ENCODE measurements at places on chromosomes 1 and 21.

GRCh38 chr1:117067533-117068370 lies 7.6 kb downstream of the TTF2 start:
- peak; percentile 29 for DNase-seq

GRCh38 chr21:30126576-30126975 lies 40.0 kb downstream of the CLDN17 start:
- peak; percentile 91 for DNase-seq

DNA sequence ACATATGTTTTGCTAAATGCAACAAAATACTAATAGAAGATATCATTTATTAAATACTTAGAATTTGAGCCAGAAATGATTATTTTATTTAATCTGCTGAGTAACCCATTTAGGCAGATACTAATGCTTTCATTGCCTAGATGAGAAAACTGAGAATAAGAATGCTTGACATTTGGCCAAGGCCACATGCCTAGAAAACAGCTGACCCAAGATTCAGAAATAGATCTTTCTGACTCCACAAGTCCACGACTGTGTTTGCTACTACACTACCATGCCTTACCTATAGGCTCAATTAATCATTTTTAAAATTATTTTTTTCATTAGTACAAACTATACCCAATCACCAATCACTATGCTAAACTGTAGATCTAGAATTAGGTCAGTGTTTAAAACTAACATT lies 129.7 kb downstream of the ATP1B1 start:
- no peak for DNase-seq

DNA sequence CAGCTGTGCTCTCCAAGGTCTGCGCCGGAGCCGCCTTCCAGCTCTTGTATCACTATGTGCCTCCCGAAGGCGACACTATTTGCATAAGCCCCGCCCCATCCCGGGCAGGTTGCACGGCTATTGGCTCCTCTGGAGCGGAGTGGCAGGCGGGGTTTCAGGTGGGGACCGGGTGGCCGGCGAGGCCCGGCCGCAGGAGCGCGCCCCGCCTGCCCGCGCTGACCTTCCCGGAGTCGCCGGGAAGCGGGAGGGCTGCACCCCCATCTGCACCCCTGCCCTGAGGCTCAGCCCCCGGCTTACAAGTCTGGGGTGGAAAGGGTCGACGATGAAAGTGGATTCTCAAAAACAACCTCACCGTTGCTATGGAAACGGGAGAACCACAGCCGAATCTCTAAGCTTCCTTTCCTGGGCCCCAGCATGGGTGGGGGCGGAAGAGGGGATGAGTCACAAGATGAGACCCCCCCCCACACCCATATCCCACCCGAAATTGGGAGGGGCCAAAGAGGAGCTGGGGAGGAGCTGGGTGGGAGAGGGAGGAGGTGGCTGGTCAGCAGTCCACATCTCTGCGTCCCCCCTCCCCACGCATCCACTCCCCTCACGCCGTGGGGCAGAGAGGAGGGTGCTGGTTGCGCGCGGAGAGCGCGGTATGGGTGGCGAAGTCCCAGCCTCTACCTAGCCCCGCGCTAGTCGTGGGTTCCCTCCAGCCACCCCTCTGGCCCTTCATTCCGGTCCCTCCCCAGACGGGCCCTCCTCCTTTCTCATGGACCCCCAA lies at the start of gene HPCAL4:
TSS of gene HPCAL4 (minus strand) at position 51 of the 769 bp plus-strand sequence. CDS start 6,830 bp downstream, outside the sequence.
- DNase-seq: peak; percentile 46
